ENCODE measurements at places on chromosomes 6 and 20.

DNA sequence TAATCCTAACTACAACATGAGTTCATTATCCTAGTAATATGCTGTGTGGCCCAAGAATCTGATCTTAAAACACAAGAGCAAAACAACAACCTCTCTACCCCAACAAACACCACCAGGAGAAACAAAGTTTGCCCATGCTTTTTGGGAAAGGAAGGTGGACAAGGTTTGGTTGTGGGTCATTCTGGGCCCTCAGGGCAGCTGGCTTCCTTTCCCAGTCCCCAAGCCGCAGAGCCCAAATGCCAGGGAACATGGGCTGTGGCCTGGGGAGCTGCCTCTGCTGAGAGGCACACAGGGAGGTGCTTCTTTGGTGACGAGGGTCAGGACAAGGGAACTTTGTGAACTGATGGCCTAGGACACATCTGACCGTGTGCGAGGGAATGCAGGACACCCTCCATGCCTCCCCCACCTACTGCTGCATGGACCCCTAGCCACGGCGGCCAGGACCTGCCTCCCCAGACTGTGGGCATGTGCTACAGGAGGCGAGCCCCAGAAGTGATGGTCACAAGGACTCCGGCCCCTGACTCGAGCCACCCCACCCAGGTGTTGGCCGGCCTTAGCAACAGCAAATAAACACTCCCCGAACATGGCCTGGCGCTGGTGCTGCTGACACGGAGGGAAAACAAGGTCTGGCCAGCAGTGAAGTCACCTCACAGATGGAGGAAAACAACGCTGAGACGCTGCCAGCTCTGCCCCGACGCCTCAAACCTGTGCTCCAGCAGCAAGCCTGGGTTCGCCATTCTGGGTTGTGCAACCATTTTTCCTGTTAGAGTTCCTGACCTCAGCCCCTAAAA is 55.6 kb downstream of the RRBP1 start:
- no peak for DNase-seq

GRCh38 chr6:35024551-35025054 is 116.5 kb downstream of the TCP11 start:
- no peak for DNase-seq

GRCh38 chr6:83292900-83293843 is 100.0 kb downstream of the RWDD2A start:
- no peak for DNase-seq

DNA sequence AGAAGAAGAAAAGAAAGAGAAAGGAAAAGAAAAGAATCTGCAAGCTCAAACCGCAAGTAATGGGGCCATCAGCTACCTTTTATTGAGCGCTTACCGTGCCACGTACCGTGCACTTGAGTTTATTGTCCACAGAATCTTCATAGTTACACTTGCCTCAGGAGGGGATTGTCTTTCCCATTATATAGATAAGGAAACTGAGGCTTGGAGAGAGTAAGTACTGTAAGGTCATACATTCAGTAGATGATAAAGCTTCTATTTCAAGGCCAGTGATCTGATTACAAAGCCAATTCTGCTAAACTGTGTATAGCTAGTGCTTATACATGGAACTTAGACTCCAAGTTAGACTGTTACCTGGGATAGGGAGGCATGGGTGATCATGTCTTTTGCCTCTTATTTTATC is 110.4 kb upstream of the IYD start:
- no peak for DNase-seq

GRCh38 chr6:87922196-87922946 is 125.3 kb upstream of the SPACA1 start:
- DNase-seq, result no peak

- DNase-seq, result no peak
Measured at GRCh38 chr6:83459663-83460062, 28.8 kb upstream of the ME1 start.

GRCh38 chr6:20402342-20403069 is 827 bp downstream of the E2F3 start:
- DNase-seq, result no peak

GRCh38 chr20:36231331-36231730 is 4.9 kb upstream of the AAR2 start:
- no peak for DNase-seq

DNA sequence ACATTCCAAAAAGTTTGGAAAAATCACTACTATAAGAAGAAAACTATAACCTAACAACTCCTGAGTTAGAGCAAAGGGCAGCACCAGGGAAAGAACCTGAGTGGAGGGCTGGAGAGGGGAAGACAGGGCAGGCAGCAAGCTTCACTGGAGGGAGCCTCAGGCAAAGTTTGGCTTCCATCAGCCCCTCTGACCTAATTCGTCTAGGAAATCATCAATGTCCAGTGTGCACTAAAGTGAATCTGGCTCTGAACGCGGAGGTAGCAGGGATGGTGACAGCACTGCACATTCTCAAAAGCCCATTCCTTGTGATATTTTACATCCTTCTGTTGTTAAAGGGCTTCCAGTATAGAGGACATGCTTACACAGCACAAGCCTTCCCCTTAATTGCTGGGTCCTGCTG is 87.1 kb downstream of the ZDHHC14 start:
- DNase-seq, result no peak

DNA sequence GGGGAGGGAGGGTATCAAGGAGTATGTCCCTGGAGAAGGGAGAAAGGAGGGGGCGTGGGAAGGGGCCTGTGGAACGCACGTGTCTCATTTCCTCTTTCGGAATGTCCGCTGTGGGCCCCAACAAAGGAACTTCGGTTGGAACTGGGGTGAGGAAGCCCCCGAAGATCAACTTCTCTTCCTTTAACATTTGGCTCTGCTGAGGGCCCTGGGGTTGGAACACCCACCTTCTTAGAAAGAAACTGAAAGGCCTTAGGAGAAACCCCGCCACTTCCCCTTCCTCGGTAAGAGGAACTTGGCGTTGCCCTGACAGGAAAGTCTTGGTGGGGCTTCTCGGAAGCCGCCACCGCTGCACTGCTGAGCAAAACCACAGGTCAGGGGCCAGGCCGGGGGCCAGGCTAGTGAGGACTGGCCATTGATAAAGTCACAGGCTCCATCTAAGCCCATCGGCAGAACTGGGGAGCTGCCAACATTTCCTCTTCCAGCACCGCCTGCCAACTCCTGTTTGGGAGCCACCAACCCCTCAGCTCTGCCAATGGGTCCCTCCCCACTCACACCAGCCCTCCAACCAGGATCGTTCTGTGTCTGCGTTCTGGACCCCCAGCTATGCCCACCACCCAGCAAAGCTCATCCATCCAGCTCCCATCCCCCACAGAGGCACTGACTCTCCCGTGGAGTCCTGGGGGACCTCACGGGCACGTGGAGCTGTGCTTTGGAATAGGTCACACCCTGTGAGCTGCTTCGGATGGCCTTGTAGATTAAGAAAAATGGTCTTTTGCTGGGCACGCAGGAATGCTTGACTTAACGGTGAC is 44.8 kb downstream of the FGD2 start:
- no peak for DNase-seq

- no peak for DNase-seq
Measured at GRCh38 chr20:46089167-46089416, 670 bp downstream of the NCOA5 start.

DNA sequence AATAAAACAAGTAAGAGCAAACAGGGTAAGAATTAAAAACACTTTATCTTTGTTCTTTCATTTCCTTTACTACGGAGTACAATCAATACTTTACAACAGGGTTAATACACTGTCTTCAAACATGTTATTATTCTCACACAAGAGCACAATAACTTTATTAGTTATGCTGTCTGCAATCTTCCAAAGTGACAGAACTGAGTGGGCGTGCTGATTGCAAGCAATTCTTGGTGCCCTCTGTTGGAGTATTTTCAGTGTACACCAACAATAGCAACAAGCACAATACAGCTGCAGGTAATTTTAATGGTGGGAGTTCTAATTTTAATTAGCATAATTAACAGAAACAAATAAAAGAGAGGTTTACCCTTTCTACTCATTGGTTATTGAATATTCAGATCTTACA is 33.9 kb upstream of the PTPRK start:
- DNase-seq, result no peak

- no peak for DNase-seq
Measured at GRCh38 chr20:32302507-32302872, 25.0 kb downstream of the KIF3B start.

- DNase-seq, result no peak
Measured at GRCh38 chr6:19299129-19299528, 538.0 kb upstream of the ID4 start.

DNA sequence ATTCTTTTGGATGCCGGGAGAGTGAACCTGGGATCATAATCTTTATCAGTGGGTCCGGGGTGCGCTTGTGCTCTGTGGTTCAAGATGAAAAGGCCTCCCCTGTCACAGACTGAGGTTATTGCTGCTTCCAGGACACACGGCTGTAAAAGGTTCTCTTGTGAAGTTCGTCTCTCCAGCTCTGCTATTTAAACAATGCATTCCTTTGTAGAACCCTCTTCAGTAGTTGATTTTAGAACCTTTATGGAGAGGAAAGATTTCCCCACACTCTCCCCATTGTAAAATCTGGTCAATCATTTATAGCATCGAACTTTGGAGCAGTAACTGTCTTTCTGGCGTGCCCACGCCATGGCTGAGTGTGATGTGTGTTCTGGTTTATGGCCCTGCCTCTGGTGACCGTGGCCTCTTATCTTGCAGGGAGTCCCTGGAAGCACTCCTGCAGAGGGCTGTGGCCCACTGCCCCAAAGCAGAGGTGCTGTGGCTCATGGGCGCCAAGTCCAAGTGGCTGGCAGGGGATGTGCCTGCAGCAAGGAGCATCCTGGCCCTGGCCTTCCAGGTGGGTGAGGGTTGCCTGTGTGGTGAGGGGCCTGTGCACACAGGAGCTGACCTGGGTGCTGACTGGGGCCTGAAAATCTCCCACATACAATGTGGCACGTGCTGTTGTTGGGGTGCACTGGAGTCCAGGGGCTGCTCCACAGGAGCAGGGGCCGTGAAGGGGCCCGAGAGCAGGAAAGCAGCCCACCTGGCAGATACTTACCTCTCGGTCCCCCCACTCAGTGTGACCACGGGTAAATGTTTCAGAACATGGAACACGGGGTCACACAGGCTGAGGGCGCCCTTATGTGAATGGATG is 11.6 kb upstream of the C20orf204 start:
- no peak for DNase-seq

DNA sequence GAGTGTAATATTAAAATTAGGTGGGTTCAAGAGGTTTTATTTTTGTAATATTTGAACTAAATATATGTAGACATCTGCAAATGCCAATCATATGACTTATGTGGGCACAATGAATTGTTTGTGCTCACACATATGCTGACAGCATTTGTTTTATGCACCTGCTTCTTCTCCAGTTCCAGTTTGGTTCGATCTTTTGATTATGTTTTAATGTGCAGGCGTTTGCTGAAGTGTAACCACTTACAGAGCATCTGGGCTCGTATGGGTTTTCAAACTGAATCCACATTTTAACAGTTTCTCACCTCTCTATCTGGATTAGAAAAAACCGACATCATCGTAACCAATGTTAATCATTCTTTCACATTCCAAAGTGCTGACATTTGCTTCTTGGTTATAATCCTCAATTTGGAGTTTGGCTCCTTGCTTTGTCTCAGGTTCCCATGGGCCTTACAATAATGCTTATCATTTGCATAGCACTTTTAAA is 129.1 kb upstream of the SPACA1 start:
- no peak for DNase-seq

- DNase-seq, result no peak
Measured at GRCh38 chr20:55053389-55053788, 578.0 kb downstream of the DOK5 start.

DNA sequence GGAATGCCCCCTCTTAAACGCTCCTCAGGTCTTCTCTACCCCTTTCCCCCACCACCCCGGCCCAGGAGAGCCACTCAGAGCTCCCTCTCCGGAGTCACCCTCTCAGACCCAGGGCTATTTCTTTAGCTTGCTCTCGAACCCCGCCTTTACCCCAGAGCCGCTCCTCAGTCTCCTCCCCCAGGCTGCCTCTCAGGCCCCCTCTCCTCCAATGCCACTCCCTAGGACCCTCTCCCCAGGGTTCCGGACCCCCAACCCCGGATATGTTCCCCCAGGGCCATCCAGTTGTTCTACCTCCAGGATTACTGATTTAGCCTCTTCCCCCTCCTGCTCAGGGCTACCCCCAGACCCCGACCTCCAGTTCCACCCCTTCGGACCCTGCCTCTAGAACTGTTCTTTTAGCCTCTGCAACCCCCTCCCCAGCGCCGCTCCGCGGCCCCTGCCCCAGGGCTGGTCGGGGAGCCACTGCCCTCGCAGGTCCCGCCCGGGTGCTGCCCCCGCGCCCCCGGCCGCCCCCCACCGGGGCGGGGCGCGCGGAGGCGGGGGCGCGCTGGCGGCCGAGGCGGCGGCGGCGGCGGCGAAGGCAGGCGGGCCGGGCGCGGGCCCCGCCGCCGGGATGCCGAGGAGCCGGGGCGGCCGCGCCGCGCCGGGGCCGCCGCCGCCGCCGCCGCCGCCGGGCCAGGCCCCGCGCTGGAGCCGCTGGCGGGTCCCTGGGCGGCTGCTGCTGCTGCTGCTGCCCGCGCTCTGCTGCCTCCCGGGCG is at the start of gene MMP24:
Gene MMP24, plus strand, starts transcription at position 565 of the 758 bp plus-strand sequence. Its CDS starts 49 bp downstream, at position 614.
- DNase-seq, result no peak

DNA sequence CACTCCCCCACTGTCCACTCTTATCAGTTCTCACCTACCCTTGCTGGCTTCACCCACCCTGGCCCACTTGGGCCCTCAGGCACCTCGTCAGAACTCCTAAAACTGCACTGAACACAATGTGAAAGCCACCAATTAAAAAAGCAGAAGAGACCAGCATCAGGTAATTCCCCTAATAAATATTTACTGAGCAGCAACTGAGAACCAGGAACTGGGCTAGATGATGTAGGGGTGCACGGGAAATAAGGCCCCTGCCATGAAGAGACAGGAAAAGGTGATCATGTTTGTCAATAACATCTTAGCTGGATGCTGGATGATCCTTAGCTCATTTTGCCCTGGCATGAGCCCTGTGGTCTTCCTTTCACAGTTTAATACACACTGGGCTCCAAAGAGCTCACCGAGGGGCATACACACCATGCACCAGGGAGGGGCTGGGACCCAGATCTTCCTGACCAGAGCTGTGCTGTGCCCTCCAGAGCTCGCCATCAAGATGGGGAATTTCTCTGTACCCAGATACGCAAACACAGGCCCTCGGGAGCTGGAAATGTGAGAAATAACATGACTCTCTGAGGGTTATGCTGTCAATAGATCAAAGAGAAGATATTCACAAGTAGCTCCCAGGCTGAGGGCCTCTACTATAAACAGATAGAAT is 113.6 kb upstream of the SLC22A16 start:
- DNase-seq, result no peak

- DNase-seq, result no peak
Measured at GRCh38 chr6:143941852-143942627, 66.0 kb downstream of the PLAGL1 start.

- no peak for DNase-seq
Measured at GRCh38 chr6:134005800-134006199, 46.6 kb downstream of the SLC2A12 start.

- DNase-seq, result no peak
Measured at GRCh38 chr6:66900133-66901083, 1193.4 kb upstream of the EYS start.

GRCh38 chr6:9086331-9086730 is 651.0 kb upstream of the SLC35B3 start:
- DNase-seq, result no peak

DNA sequence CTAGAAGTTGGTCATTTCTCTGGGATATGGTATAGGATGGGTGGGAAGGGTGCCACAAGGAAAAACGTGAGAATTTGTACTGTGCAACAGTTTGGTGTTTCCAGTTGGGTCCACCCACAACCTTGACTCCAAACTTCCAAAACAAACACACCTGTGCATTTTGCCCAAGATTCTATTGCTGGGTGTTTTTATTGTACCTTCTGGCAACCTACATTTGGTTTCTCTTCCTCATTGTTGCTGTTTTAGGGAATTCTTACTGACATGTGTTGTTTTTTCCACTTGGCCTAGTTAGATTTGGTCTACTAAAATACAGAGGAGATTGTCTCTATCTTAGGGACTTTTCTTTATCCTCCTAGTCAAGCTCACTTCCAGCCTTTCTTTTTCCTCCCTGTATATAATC is 16.7 kb downstream of the TULP4 start:
- DNase-seq, result no peak
